Stimulated activated CD4-positive, alpha-beta T cell treated with anti-CD3 and anti-CD28 coated beads, TNF-alpha, amount 100 ng/mL, for 1 hour (primary cell): ENCODE measurements at places on chromosomes 2 and 18.

DNA sequence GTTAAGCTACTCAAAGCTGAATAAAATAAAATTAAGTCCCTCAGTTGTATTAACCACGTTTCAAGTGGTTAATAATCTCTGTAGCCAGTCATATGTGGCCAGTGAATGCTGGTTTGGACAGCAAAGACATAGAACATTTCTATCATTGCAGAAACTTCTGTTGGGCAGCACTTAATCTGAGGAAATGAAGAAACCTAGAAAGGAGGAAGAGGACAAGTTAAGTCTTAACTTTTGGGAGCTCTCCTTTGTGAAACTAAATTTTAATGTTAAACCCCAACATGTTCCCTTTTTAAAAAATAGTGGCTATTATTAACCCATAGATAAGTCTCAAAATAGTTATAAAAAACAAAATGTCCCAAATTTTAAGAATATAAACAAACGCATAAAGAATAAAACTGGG is 421.3 kb downstream of the ARHGAP15 start:
- no peak for DNase-seq

DNA sequence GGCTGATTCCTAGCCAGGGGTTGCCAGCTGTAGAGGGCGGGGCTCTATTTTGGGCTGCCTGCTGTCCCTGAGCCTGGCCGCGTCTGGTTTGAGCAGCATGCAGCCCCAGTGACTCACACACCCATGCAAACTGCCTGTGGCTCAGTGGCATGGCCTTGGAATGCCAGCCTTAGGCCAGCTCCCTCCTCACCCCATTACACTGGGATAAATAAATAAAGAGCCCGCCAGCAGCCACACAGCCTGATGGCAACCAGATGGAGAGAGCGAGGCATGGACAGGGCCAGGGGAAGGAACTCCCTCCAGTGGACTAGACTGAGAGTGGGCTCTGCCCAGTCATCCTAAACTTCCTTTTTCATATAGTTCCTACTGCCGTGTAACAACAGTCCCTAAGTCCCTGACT is 18.3 kb downstream of the NHEJ1 start:
- no peak for DNase-seq

GRCh38 chr18:54206447-54206846 is 18.0 kb downstream of the MBD2 start:
- no peak for DNase-seq

DNA sequence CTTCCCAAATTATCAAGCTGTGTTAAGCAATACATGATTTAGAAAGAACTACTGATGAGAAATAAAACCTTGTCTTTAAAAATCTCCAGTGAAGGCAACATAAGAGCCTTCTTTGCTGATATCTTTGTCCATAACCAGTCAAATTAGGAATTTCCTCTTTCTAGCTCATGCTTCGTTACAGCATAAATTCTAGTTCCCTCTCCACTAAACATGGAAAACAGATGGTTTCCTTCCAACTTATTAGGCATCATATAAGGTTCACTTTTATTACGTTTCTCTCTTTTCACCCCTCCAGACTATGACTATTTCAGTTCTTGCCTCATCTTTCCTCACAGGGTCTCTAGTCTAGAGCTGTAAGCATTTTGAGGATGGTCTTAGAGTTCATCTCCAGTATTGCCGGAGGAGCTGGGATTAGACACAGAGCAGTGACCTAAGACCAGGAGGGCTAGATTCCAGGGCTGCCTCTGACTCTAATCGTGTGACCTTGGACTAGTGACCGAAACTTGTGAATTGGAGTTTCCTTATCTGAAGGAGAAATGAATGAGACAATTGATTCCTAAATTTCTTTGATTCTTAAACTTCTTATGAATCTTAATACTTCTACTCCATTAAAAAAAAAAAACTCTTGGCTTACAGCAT is 195.5 kb upstream of the APCDD1 start:
- no peak for DNase-seq

DNA sequence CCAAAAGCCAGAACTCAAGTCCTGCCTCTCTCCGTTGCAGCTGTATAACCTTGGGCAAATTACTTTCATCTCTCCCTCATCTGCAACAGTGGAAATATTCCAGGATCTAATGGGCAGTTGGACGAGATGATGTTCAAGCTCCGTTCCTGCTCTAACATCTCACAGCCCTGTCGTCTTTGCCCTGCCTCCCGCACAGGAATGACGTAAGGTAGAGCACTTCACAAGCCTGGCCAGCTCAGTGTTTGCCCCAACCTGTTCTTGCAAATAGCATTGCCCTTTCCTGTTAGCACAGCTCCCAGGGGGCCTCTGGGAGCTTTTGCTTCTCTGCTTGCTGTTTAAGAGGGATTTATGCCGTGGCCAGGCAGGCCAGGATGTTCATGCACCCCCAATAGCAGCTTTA is 107.9 kb downstream of the KLHL29 start:
- no peak for DNase-seq

- no peak for DNase-seq
Observed at GRCh38 chr2:151002959-151003600, 258.6 kb downstream of the RBM43 start.

DNA sequence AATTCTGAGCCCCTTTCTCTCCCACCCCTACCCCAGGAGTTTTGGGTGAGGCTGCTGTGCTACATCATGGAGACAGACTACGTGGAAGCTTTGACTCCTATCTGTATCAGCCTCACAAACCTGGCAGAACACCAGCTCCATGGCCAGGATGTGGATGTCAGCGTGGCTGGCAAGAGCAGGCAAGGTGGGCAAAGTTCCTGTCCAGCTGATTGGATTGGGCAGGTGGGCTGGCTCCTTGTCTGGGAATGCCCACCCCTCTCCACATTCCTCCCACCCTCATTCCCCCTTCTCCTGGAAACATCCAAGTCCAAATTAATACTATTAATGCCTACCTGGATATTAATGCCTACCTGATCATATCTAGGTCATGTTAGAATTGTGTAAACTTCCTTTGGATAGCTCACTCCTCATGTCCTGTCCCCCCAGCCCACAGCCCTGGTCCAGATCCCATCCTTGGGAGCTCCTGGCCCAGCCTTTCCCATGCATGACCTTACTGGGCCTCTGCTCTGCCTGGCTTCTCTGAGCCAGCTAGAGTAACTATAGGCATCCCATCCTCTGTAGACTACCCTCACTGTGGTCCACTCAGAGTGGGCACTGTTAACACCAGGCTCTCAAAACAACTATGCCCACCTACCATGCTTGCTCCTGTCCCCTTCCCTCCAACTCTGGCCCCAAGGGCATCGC is 24.1 kb downstream of the MROH2A start:
- DNase-seq: no peak

DNA sequence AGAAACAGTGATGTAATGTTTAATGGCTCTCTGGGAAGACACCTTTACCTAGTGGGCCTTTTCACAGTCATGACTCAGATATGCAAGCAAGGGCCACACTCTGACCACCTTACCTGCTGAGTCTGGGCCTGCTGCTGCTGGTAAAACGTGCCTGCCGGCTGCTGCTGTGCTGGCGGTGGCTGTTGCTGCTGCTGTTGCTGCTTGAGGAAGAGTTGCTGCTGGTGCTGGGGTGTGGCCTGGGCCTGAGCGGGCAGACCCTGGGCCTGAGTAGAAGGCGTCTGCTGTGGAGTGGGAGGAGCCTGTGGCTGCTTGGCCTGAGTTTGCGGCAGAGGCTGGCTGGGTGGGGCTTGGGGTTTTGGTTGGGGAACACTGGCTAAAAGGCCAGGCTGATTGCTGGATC is 81.6 kb upstream of the NFU1 start:
- no peak for DNase-seq
